Activated CD8-positive, alpha-beta T cell treated with anti-CD3 and anti-CD28 coated beads for 36 hours (primary cell): ENCODE measurements at places on chromosomes 6 and 20.

DNA sequence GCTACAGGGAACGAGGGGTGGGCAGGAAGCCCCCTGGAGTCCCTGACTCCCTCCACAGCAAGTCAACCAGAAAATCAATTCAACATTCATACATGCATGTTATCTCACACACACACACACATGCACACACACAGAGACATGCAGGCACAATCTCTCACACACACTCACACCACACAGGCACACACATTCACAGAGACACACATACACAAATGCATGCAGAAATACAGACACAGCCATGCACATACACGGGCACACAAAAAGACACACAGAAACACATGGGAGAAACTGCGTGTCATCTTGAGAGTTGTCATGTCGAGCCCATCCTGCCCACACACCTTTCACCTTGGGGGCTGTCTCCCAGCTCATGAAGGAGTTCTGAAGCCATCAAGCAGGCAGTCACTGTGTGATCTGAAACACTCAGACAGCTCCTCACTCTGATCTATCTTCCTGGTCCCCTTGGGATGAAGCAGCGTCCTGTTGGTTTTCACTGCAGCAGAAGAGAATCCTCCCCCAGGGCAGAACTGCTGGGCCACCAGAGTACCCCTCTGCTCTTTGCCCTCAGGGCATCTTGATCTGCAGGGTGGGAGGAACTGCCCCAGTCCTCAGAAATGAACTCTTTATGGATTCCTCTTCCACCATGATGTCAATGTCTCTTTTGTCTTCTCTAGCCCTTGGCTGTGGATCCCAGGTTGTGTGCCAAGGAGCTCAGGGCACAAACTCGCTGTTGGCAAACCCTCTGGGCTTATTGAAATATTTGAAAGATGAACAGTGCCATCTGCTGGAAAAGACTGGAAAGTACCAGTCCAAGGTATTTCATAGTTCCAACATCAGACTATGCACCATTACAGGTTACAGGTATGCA, 8.8 kb downstream of the RAET1L start:
- peak; percentile 65 for DNase-seq

- DNase-seq: no peak
Observed at GRCh38 chr6:43678341-43678740, 9.2 kb downstream of the MRPS18A start.

DNA sequence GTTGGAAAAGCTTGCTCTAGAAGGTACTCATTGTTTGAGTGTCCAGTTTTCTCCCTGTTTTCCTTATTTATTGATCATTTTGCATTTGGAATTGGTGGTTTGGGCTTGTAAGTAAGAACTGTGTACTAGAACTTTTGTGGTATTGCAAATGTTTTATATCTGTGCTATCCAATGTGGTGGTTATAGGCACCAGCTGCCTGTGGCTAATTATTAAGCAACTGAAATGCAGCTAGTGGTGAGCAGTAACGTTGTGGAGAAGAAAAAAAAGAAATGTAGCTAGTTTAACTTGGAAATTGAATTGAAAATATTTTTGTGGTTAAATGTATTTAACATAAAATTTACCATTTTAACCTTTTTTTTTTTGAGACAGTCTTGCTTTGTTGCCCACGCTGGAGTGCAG, 50.7 kb upstream of the MAPK13 start:
- no peak for DNase-seq

- DNase-seq: no peak
Observed at GRCh38 chr6:108774555-108774954, 73.7 kb upstream of the ARMC2 start.

DNA sequence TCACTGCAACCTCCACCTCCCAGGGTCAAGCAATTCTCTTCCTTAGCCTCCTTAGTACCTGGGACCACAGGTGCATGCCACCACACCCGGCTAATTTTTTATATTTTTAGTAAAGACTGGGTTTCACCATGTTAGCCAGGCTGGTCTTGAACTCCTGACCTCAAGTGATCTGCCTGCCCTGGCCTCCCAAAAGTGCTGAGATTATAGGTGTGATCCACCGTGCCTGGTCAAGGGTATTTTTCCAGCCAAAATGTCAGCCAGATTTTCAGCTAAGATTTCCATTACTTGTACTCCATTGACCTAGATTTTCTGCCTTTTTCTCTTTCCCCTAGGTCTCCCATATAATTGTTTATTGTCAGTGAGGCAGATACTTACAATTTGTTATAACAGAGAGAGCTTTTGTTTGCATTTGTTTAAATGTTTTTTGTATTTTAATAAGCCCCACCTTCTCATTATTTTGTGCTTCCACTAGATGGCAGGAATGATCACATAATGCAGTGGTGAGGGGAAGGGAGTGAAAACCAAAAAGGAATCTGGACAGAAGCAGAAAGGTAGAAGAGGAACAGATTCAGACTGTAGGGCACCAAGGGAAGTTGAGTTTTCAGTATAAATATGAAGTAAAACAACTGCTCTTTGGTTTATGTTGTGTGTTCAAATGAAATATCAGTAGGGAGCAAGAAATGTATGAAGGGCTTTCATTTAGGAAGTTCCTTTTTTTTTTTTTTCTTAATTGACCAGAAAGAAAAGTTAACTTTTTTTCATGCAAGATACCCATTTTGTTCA, 29.7 kb downstream of the RPF2 start:
- no peak for DNase-seq

DNA sequence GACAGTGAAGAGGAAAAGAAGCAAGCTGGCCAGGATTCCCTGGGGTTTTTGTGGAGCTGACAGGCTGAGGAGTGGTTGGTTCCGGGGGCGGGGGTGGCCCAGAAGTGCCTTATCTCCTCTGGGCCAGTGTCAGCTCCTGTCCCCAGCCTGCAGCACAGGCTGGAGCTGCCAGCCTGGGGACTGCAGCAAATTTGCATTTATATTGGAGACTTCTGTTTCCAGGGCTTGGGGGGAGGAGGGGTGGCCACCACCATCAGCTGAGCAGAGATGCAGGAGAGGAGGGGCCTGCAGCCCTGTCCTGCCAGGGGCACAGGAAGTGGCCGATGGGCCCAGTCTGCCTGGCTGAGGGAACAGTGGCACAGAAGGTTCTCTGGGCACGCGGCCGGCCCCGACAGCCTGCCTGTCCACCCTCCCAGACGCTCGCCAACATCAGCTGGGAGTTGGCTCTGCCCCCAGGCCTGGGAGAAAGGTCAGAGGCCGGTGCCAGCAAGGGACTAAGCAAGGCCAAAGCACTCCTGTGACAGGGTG, 24.3 kb upstream of the SCRT2 start:
- DNase-seq: no peak

- DNase-seq: no peak
Observed at GRCh38 chr6:5730585-5731263, 276.0 kb downstream of the NRN1 start.

DNA sequence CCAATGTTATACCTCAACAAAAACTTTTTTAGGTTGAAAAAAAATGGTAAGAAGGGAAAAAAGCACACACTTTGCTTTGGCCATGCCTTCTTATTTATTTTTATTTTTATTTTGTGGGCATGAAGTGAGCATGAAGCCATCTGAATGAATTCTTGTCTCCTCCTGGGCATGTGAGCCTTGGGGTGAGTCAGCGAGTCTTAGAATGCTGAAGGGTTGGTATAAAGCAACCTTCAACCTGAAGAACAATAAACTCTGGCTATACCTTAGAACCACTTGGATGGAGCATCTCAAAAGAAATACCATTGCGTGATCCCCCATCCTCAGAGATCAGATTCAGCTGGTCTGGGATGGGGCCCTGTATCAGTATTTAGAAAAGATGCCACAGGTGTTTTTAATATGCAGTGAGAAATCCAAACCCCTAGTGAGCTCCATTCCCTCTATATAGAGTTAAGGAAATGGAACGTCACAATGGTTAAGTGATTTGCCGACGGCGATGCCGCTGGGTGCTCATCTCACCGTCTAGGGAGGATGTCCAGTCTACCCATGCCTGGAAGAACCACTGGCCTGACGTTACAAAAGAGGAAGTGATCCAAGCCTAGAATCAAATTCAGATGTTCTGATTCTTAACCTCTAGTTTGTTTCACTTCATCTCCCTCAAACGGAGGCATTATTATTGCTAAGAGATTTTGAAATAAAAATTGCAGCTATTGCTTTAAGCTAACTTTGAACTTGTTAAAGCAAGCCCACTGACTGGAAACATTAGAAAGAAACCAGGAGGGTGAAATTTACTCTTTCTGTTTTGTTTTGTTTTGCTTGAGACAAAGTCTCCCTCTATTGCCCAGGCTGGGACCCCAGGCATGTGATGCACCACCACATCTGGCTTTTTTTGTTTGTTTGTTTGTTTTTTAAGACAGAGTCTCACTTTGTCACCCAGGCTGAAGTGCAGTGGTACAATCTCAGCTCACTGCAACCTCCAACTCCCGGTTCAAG, 67.1 kb downstream of the EDN1 start:
- no peak for DNase-seq

DNA sequence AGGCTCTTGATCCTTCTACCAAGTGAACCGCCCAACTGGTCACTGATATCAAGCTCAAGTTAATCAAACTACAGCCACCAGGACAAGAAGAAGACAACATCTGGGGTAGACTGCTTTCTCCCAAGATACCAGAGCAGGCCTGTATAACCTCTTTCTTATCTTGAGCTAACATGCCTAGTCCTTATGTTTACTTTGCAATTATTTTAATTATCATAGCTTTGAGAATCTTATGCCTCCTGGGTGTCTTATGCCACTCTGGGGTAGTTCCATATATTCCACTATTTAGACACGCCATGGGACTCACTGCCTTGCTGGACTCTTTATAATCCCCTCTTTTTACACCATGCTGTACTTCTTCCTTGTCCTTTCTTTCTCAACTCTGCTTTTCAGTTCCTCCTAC, 41.5 kb upstream of the ECI2 start:
- no peak for DNase-seq

DNA sequence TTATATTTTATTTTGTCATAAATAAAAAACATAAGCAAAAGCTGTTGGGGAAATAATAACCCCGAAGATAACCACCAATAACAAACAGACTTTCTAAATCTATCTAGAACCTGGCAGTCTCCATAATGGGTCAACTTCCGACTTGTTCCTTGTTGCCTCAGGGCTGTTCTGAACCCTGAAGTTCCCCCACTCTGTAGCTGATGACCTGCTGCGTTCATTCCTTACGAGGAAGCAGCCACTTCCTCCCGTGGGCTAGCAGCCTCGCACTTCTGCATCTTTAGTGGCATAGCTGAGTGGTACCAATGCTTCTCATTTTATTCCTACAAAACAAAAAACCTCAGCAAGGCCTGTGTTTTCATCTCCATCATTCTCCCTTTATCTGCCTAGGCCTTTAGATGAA, 103.0 kb downstream of the PLEKHG1 start:
- DNase-seq: no peak

GRCh38 chr20:14918281-14918680, 580.9 kb upstream of the FLRT3 start:
- DNase-seq: no peak

DNA sequence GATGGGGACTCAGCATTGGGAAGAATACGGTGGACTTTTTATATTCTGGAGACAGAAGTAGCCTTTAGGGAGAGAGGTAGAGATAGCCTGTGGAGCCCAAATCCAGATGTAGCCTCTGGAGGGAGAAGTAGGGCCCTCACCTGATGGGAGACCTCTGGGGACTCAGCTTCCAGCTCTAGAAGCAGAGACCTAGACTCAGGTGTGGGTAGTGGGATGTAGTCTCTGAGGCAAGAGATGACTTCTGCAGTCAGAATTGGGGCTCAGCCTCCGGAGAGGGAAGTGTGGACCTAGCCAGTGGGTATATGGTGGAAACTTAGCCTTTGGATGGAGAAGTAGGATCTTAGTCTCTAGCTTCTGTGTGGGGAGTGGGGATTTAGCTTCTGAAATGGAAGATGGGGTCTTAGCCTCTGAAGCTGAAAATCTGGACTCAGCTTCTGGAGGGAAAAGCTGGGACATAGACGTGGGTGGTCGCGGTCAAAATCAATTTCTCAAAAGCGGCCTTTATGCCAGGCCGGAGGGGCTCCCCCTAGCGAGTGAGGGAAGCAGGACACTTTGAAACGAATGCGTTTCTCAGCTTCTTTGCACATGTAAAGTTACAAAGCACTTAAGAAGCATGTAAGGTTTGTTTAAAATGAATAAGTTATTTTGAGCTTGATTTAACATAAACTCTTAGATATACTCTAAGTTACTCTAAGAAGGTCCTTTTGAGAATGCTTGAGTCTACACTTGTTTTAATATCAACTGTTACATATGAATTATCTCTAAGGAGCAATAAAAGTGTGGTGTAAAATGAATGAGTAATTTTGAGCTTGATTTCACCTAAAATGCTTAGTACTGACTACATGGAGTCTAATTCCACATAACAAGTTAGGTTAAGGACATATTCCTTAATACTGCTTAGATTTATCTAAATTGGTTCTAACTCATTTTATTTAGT, 12.9 kb upstream of the ZNF343 start:
- DNase-seq: peak; percentile 75

DNA sequence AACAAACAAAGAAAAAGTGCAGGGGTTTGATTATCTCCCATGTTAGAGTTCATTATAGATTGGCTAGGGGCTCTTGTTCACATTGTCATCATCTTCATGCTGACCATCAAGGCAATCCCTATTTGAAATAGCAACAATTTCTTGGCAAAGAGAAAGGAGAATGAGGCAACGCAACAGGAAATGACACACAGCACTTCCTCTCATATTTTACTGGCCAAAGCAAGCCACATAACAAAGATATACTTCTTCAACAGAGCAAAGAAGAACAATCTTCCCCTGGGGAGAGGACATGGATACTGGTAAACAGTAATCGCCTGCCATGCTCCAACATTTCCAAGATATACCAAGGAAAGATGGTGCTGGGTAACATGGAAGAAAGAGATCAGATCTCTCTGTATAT, 29.8 kb downstream of the EPM2A start:
- DNase-seq: no peak

- no peak for DNase-seq
Observed at GRCh38 chr6:75144386-75144785, 61.5 kb downstream of the COL12A1 start.

DNA sequence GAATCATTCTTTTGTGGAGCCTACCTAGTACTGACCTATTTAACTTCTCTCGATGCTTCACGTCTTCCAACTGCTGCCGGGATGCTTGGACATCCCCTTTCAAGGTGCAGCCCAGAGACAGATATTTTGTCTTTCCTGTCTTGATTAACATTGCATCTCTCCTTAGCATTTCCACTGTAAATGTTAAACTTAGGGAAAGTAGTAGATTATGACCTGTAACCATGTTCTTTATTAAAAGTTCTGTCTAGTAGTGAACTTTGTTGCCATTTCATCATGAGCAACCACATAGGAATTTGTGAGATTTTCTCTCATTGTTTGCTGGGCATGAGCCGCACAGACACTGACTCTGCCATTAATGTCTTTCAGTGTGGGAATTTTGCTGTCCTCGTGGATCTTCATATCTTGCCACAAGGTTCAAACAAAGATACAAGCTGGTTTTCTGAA, 117.9 kb downstream of the JAG1 start:
- no peak for DNase-seq

GRCh38 chr20:59891581-59891980, 41.9 kb downstream of the SYCP2 start:
- no peak for DNase-seq

GRCh38 chr20:44411020-44411756, 55.7 kb downstream of the HNF4A start:
- no peak for DNase-seq

- DNase-seq: no peak
Observed at GRCh38 chr6:133820208-133820607, 68.7 kb upstream of the TCF21 start.

- DNase-seq: peak; percentile 74
Observed at GRCh38 chr6:13763740-13764381, 50.5 kb downstream of the MCUR1 start.

GRCh38 chr6:72238021-72238420, 351.7 kb downstream of the RIMS1 start:
- no peak for DNase-seq

GRCh38 chr6:25042536-25042935, 106.8 kb upstream of the RIPOR2 start:
- DNase-seq: peak; percentile 45
